Stimulated activated naive CD4-positive, alpha-beta T cell treated with Interleukin-2 at 50 U/mL for 16 hours (primary cell): ENCODE measurements at places on chromosomes 4 and X.

- no peak for DNase-seq
Observed at GRCh38 chr4:92299152-92299551, 4.6 kb upstream of the GRID2 start.

DNA sequence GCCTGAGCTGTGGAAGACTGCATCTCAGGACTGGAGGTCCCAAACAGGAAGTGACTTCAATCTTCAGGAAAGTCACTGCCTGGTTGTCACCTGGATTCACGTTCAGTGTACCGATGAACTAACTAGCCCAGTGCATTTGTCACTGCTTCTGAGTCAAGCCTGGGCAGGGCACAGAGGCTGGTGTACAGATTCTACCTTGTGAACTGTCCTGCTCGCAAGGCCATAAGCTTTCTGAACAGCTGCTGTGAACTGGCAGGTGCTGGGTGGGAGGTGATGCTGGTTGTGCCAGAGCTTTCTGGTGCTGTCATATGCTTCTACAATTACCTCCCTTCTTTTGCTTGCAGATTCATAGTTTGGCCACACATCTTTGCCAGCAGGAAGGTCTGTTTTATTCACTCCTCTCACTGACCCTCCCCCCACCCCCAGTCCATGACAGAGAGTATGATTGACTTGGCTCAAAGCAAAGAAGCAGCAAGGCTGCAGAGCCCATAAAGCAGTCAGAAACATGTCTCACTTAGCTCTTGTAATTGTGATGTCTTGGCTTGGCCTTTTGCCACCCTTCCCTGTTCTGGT, 40.5 kb downstream of the ZCCHC12 start:
- DNase-seq: no peak

DNA sequence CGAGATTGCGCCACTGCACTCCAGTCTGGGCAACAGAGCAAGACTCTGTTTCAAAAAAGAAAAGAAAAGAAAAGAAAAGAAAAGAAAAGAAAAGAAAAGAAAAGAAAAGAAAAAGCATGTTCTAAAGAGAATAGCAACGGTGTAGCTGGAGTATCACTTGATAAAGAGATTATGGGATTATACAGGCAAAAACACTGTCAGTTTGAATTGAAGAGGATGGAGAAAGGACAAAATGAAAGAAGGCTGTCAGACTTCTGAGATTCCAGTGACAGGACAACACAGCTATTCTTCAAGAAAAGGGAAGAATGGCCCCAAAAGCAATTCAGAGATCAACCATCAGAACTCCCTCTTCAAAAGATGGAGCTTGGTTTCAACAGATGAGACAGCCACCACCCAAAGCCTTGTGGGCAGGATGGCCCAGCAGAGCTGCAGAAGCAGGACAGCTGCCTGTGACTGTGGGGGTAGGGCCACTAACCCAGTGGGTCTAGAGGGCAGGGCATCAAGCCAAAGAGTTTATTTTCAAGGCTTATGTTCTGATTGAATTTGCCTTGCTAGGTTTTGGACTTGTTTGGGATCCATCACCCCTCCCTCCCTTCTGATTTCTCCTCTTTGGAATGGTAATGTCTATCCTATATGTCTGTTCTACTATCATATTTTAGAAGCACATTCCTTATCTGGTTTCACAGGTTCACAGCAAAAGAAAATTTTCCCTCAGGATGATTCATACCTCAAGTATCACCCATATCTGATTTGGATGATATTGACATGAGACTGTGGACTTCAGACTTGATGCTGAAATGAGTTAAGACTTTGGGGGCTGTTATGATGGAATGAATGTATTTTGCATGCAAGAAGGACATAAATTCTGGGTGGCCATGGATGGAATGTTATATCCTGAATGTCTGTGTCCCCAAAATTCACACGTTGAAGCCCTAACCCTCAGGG, 17.5 kb downstream of the RFC1 start:
- DNase-seq: no peak

GRCh38 chr4:6047130-6047673, 29.0 kb upstream of the C4orf50 start:
- no peak for DNase-seq

- no peak for DNase-seq
Observed at GRCh38 chr4:8207314-8207713, 8.2 kb downstream of the SH3TC1 start.

GRCh38 chr4:52573551-52573950, 85.5 kb downstream of the USP46 start:
- DNase-seq: no peak

- DNase-seq: no peak
Observed at GRCh38 chr4:144179152-144179739, 38.7 kb upstream of the GYPA start.
